Activated CD4-positive, alpha-beta T cell treated with anti-CD3 and anti-CD28 coated beads, Interleukin-2, amount 50 U/mL, for 4 hours (primary cell): ENCODE measurements at places on chromosomes 4 and X.

- no peak for DNase-seq
These were observed 76.1 kb upstream of the LIMCH1 start for GRCh38 chr4:41461780-41462307.

GRCh38 chrX:81202456-81202819 is 536 bp downstream of the SH3BGRL start:
- no peak for DNase-seq

DNA sequence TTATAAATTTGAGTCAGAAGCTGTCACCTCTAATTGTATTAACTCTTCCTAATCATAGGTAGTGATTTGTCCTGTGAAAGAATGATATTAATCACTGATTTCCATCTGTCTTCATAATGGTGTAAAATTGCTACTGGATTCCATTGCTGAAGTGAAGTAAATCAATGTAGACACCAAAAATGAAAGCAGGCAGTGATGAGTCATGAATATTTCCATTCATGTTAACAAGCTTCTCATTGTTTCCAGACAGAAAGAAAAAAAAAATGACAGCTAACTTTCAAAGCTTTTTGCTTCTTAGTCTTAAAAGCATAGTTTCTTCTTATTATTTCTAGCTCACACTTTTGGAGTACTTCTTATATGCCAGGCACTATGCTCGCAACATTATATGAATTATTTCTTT is 21.5 kb downstream of the FAM114A1 start:
- DNase-seq: no peak

DNA sequence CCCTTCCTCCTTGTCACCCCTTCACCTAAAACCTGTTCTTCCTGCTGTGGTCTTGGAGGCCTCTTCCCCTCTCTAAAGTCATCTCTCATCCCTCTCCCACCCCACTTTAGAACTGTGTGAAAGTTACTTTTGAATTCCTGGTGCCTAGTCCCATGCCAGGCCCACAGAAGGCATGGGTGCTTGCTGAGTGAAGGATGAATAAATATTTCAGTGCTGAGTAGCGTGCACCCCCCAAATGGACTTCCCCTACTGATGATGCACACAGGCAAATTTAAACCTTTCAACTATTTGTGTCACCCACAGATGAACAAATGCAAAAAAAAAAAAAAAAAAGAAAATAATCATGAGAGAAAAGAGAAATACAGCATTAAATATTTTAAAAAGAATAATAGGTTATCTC is 19.8 kb downstream of the PSMD10 start:
- no peak for DNase-seq

GRCh38 chr4:144174401-144175067 is 34.0 kb upstream of the GYPA start:
- DNase-seq: no peak

GRCh38 chrX:44042751-44043150 is 69.6 kb upstream of the NDP start:
- DNase-seq: no peak

DNA sequence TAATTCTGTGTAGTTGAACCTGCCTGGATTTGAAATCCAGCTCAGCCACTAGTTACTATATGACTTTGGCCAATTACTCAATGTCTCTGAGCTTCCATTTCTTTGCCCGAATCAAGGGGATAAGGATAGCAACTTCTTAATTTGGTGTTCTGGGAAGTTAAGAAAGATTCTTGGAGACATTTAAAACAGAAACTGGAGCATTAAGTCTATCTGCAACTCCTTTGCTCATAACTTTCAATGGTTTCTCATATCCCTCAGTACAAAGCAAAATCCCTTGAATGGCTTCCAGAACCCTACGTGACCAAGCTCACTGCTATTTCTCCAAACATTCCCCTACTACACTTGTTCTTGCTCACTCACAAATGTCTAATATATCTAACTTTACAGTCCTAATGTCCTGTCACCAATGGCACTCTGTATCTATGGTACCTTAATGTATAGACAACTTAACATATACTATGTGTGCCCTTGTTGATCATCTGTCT is 849.1 kb upstream of the SLIT2 start:
- DNase-seq: no peak

- no peak for DNase-seq
These were observed 18.9 kb downstream of the PLS3 start for GRCh38 chrX:115579786-115580294.

DNA sequence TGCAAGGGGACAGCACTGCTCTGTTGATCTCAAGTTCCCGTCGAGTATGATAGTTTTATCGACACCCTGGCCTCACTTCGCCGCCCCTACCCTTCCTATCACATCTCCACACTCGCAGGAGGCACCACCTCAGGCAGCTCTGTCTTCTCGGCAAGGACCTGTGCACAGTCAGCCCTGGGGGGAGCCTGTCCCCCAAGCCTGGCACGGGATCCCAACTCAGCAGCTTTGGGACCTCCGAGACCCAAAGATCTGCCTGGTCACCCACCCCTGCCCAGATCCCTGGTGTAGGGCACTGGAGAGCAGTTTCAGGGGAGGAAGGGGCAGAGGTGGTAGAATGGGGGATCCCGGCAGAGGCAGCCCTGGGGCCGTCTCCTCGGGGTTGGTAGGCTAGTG is 18.0 kb upstream of the UBA1 start:
- no peak for DNase-seq

DNA sequence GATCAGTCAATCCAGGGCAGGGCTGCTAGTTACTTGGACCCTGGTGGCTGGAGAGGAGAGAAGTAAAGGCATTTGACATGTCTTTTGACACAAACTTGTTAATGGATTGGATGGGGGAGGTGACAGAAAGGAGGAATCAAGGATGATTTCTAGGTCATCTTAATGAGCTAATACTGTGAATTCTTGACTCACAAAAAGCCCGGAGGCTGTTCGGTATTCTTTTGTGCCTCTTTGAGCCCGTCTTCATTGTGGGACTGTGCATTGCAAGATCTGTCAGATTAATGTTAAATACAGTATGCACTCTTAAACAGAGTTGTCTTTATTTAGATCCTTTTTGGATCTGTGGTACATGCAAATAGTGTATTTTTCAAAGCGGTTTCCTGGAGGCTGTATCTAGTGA is 25.1 kb downstream of the POLA1 start:
- DNase-seq: no peak

DNA sequence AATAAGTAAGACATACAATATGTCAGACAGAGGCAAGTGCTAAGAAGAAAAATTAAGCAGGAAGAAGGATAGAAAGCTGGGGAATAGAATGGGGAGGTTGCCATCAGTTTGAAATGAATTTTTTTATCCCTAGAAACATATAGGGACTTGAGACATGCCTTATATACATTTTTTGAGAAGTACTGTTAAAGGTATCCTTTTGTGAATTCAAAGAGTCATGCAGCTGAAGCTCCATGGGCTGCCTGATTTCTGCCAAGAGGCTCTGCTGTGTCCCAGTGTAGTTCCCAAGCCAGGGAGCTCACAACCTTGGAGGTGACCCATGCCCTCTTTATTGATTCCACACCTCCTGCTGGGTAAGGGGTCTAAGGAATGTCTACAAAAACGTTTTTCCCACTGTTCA is 564.6 kb upstream of the DIPK2B start:
- no peak for DNase-seq

DNA sequence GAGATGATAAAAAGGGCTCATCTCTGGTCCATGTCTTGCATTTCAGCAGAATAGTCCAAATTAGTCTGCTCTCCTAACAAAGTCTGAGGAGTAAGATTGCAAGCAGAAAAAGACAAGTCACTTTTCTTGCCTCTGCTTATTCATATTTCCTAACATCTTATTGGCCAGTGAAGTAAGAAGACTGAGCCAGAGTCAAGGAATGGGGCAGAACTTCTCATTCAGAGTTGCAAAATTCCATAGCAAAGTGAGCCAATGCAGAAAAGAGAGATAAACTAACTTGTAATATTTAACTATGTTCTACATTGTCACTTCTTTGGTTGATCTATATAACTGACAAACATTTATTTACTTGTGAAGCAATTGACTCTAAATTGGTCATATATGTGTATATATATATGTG is 2304.0 kb downstream of the ARAP2 start:
- no peak for DNase-seq

GRCh38 chrX:47311932-47312774 is 58.2 kb upstream of the ZNF157 start:
- DNase-seq: peak; percentile 37

- DNase-seq: no peak
These were observed 199.7 kb downstream of the NLGN4X start for GRCh38 chrX:6029014-6029413.

DNA sequence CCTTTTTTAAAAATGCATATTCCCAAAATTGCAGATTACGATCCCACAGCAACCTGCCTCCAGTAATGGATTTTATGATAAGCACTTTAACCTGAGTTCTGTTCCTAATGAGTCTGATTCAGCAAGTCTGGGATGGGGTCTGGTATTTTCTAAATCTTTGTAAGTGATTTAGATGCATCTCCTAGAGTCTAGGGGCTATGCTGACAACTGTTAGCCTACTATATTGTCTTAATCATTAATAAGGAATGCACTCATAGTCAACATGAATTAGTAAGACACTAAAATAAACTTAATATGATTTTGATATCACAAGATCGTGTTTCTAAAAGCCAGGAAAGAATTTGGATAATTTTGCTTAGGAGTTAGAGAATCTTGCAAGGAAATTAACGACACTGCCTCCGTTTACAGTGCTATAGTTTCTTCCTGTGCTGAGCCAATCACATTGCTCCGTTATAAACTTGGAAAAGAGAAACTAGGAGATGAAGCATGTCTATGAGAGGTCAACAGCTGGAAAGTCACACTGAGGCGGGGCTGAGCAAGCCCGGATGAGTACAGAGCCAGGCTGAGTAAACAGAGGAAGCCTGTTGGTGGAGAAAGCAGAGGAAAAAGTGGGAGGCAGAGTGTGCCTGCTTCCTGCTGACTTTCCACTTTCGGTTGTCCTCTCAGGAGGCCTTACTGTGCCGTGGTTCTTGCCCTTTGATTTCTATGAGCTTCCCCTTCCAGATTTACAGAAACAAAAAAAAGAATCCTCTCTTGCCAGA is 5.4 kb downstream of the SCARB2 start:
- no peak for DNase-seq

DNA sequence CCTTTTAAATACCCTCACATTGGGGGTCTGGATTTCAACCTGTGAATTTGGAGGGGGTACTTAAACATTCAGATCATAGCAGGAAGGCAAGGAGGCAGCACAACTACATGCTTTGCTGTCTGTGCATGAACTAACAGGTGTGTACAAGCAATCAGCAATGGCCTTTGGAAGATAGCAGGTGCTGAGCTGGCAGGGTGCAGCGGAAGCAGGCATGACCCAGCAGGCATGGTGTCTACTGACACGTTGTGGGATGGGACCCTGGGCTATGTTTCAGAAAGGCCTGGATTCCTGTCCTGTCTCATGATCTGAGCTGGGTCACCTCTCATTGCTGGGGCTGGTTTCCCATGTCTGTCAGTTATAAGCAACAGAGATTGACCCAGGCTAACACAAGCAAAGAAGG is 13.9 kb downstream of the PPP2R2C start:
- DNase-seq: no peak

- no peak for DNase-seq
These were observed 251.5 kb downstream of the GPM6A start for GRCh38 chr4:175560604-175561003.

- DNase-seq: no peak
These were observed 231.5 kb downstream of the UNC5C start for GRCh38 chr4:95317085-95317793.

GRCh38 chrX:121154858-121155404 is 107.5 kb downstream of the GLUD2 start:
- DNase-seq: no peak

DNA sequence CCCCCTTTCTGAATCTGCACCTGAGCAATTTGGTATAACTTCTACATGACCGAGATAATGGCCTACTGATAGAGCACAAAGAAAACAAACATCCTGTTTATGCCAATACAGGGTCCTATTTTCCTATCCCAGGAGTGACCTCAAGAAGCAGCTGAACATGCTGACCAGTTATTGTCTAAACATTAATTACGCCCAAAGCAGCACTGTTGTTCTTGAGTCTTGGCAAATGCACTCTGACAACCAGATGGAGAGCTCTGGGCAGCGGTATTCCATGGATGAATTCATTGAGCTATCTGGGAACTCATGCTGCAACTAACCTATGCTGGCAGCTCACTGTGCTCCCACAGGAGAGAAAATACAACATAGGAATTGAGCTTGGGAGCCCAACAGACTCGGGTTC is 52.6 kb downstream of the PCYT1B start:
- no peak for DNase-seq

DNA sequence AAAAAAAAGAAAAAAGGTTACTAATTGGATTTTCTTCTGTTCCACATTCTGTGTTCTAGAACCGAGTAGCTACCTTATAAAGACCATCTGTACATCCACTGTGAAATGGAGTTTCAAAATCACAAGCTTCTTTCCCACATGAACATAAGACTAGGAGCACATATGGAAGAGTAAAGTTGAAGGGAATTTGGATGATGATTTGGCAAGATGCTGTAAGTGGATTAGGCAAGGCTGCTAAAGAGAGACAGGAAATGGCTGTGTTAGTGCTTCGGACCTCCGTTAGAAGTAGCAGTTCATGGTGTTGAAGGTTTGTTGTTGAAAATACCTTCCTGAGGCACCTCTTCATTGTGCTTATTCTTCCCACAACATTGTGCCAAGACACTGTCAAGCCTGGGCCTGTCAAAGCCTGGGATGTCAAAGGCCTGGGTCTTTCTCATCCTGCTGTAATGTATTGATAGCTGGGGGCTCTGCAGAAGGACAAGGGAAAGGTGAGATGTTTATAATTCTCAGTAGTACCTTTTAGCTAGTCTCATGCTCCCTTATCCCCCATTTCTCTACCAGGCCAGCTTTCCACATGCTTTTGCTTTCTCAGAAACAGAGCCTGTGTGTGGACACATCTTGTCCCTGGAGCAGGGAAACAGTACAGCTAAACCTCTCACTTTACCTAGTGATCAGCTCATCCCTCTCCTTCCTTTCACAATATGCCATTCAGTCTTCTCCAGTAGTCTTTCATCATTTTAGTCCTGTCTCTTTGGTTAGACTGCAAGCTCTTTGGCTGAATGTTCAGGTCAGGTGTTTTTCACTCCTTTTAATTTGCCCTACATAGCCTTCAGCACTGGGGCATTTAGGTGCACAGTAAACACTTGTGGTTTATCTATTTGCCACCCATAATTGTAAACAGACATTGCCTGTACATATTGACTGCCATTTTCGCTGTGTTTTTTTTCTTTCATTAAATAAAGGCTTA is 37.9 kb upstream of the CYP2U1 start:
- DNase-seq: no peak

DNA sequence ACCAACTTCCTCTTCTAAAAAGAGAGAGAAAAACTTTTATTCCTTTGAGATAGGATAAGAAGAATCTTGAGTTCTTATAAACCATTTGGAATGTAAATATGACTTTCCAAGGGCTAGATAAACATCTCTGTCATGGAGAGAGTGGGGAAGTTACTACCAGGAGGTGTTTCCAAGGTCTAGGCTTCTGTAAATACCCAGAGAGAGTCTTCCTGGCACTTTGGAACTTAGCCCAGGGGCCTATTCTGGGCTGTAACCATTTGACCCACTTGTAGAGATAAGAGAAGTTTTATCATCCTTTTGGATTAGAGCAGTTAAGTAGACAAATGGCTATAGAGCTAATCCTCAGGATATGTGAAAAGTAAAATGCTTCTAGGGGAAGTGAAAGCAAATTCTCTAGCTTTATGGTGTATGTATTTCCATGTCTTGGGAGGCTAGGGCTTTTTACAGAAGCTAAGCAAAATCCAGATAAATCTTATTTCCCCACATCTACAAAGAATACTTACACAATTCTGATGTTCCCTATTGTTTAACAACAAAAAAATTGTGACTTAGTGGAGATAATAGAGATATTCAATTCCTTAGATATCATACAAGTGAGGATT is 51.1 kb downstream of the MCUB start:
- no peak for DNase-seq

- peak; percentile 62 for DNase-seq
These were observed 373.0 kb upstream of the RASGEF1B start for GRCh38 chr4:81844717-81845116.

- DNase-seq: no peak
These were observed 36.4 kb upstream of the PLAC1 start for GRCh38 chrX:134694333-134695322.
